ENCODE measurements at places on chromosomes 12 and 14. TPM values are rescaled to one million over a fixed set of nuclear protein-coding genes. Genes with fewer than 3 reads are reported as not detected.
A peak's percentile ranks its signal among the peaks of the same experiment; 100 is the strongest.

DNA sequence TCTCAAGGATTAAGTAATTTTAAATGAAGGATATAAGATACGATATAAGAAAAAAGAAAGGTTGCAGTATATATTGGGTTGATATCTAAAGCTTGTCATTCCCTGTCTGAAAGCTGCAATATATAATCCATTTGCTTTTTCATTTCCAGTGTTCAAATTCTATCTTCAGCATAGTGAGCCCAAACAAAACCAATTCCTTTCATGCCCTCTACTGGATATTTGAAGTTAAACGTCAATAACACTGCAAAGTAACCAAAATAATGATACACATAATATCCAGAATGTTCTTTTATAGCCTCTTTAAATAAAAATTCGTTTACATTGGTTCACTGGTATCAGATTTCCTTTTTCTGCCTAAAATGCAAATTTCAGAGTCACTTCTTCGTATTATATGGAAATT is 64.5 kb upstream of the DAAM1 start:
- no peak for DNase-seq

DNA sequence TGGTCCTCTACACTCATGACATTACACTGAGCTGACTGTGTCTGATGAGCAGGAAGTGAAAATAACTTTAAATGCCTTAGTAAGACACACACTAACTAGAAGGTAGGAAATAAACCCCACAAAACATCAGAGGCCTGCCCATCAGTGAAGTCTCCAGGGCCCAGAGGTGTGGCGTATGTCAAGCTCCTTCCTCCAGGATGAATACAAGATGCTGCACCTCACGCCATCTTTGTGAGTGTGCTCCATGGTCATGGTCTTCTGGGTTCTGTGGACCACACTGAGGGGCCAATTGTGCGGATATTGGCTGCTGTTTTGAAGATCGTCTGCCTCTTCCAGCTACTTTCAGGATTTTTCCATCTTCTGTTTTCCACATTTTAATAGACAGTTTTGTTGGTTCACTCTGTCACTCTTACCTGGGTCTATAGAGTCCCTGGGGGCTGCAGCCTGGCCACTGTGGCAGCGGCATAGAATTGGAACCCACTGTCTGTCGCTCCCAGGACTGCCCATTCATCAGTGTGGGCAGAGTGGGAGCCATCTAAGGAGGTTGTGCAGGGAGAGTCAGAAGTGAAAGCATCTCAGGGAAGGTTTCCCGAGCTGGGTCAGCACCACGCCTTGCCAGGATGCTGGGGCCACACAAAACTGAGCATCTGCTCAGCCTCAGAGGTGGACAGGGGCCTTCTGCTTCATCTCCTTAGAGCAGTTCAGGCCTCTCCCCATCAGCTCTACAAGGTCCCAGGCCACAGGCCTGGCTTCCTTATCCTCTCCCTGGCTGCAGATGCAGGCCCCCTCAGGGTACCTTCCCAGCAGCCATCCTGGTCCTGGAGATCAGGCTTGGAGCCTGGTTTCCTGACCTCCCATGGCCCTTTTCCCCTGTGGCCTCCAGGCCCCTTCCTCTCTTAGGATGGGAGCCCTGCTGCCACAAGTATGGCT is 57.5 kb upstream of the C14orf180 start:
- DNase-seq = no peak

Gene BEGAIN
- total RNA-seq = 3.2 TPM

Gene DLGAP5
- total RNA-seq = 4.4 TPM

GRCh38 chr12:12720672-12721161 is 3.5 kb downstream of the CDKN1B start:
- no peak for DNase-seq

DNA sequence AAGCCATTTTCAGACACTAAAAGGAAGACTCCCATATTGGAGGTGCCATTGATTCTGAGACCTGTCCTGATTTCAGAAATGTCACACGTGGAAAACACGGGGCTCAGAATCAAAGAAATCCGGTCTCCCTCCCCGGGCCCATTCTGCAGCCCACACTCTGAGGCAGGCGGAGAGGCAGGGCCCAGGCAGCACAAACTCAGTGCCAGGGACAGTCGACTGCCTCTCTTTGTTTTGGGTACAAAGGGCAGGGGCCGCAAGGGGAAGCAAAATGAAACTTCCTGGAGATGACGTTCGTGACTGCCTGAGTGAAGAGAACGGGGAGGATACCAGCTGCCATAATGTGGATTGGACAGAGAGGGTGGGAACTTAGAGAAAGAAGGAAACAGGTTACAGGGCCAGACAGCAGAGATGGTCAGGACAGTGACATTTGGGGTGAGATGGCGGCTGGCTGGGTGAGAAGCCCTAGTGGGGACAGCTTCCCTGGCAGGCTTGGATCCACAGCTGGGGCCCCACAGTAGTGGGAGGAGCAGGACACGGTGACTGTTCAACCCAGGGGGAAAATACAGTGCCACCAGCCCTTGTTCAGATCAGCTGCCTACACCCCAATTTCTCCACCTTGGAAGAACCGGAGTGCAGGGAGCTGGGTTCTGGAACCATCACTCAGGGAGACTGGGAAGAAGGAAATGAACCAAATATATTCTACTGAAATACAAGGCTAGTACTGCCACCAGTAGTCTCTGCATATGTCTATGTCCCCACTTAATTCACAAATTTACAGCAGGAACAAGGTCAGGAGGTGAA is 8.1 kb downstream of the GAPDH start:
- no peak for DNase-seq

- DNase-seq = no peak
Observed at GRCh38 chr12:57262126-57262822, 11.3 kb upstream of the STAC3 start.

DNA sequence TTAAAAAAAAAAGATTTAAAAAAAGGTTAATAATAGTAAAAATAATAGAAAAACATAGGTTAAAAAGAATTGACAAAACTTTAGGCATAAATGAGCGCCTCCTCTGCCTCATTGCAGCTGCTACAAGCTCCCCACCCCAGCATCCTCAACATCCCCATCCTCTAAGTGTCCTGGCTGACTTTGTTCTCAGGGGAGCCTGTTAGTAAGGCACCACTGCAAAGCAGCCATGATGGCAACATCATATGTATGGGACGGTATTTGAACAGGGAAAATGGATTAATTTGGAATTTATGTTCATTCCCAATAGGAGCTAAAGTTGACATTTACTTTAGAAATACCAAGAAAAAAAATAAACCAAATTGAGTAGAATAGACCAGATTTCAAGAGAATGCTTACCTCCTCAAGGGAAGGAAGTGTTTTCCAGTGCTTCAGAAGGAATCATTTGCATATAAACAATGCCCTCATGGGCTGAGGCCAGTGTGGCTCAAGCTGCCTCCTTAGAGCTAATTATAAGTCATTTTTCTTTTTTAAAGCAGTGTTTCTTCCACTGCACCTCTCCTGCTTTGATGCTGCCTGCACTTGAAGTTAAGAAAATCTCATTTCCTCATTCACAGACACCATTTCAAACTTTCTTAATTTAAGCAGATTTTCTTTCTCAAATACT is 59.6 kb downstream of the DACT1 start:
- DNase-seq = no peak

Gene CLEC14A
- 0.58 TPM for total RNA-seq

Gene BCL2L2
- total RNA-seq = 16.2 TPM

GRCh38 chr12:126353604-126354003 is 1288.4 kb downstream of the AACS start:
- DNase-seq = no peak

DNA sequence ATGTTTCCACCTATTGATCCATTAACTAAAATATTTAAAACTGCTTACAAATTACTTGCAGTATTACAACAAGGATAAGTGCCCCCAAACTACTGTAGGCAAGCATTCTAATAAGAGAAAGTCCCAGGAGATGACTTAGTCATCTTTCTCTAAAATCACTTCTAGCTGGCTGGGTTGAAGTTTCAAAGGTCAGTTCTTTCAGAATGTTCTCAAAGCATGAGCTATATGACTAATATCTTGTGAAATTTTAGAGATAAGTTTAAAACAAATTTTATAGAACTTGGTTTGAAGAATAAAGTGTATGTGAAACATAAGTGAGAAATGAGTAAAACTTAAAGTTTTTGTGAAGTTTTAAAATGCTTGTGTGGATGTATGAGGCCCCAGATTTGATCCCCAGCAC is 24.3 kb upstream of the OR6J1 start:
- DNase-seq = no peak

Gene CS
- 143 TPM for total RNA-seq

- no peak for DNase-seq
Observed at GRCh38 chr14:61461808-61462275, 140.5 kb downstream of the PRKCH start.

DNA sequence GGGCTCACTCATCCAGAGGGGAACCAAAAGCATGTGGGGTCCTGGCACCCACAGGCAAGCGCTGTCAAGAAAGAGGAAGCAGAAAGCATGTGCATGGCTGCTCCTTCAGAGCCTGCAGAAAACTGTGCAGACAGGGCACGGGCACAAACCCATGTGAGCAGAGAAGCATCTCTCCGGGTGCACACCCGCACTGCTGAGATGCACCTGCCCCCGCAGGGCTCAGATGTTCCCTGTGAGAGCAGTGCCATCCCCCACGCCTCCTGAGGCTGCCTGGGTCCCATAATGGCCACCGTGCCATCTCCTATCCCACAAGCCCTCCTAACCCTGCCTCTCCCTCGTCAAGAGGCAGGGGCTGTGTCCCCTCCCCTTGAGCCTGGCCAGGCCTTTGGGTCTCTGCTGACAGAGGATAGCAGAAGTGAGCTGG is 32.3 kb upstream of the INF2 start:
- no peak for DNase-seq

Gene MSI1
- total RNA-seq = 3.6 TPM

- DNase-seq = no peak
Observed at GRCh38 chr14:55340482-55340881, 69.3 kb downstream of the FBXO34 start.

- DNase-seq = no peak
Observed at GRCh38 chr14:62062645-62063044, 300.4 kb downstream of the SNAPC1 start.

Gene CMA1
- total RNA-seq = not detected

DNA sequence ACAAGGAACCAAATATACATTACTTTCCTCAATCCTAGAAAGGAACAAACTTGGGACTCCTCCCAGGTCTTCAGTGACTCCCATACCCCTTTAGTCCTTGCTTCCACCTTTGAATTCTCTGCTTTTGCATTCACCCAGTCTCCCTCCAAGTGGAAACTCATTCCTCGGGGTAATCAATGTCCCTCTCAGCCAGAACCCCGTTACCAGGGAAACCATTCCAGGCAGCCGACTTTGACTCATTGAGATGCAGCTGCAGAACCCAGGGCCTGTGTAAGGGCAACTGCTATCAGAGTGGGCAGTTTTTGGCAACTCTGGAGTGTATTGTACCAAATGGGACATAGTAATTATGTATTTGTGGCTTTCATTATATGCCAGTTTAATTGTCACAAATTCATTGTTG is 186.2 kb downstream of the NRXN3 start:
- DNase-seq = no peak

Gene PSEN1
- 73.6 TPM for total RNA-seq

Gene ULK1
- 20.4 TPM for total RNA-seq

DNA sequence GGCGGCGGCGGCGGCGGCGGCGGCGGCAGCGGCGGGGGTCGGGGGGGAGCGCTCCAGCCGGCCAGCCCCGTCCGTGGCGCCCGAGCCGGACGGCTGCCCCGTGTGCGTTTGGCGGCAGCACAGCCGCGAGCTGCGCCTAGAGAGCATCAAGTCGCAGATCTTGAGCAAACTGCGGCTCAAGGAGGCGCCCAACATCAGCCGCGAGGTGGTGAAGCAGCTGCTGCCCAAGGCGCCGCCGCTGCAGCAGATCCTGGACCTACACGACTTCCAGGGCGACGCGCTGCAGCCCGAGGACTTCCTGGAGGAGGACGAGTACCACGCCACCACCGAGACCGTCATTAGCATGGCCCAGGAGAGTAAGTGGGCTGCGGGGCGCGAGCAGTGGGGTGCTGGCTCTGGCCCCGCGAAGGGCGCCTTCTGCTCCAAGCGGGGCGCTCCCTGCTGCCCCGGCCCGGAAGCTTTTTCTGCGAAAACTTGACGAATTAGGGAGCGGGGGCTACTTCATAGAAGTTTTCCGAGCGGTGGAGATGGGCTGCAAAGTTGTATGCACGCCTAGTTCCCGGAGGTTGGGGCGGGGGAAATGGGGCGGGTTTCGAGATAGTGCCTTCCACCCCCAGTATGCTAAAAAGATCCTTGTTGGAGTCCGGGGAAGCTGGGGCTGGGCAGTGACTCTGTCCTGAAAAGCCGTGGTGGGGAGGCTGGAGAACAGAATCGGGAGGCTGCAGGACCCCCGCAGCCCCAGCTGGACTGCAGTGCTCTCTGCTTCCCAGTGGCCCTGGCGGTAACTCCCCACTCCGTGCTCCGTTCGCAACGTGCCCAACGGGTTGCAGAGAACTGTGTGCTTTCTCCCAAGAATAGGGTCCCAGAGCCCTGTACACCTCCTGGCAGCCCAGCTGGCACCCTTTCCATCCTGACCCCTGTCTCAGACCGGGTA is 751 bp downstream of the GDF11 start:
- no peak for DNase-seq

GRCh38 chr12:71871116-71871515 is 31.6 kb downstream of the TBC1D15 start:
- no peak for DNase-seq

- no peak for DNase-seq
Observed at GRCh38 chr14:72501439-72501838, 392.5 kb downstream of the DPF3 start.

GRCh38 chr12:113762155-113762881 is 203.8 kb downstream of the RBM19 start:
- no peak for DNase-seq

DNA sequence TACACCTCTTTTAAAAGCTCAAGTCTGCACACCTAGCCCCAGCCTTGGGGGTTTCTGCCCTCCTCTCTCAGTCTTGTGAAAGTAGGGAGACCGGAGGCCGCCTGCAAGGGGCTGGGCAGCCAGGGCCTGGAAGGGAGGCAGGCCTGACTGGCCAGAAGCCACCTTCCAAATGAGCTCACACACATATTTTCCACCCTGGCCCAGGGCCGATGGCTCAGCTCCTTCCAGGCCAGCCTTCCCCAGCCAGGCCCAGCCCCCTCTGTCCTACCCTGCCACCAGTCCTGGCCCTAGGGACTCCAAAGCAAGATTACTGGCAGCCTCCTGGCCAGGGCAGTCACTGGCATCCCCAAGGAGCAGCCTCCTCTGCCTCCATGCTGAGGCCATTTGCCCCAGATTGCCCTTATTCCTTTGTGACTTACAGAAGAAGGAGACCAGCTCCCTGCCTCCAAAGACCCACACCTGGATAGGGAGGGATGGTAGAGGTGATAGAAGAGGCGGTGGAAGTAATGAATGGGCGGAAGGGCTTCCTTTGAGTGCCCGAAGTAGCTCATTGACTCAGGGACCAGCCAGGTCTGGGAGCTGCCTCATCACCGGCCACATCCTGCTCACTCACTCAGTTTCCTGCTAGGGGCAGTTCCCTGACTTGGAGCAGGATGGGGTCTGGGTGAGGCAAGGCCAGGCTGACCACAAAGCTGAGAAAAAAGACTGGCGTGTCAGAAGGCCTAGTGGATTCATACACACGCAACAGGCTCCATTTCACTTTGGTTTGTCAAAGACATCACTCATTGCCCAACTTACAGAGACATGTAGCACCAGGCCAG is 14.8 kb downstream of the MMP14 start:
- DNase-seq = peak; percentile 76

Gene SUDS3
- 45.9 TPM for total RNA-seq

- no peak for DNase-seq
Observed at GRCh38 chr12:68918960-68919359, 14.0 kb downstream of the CPM start.

- no peak for DNase-seq
Observed at GRCh38 chr14:35814371-35815005, 5.4 kb upstream of the RALGAPA1 start.

Gene FITM1
- total RNA-seq = not detected

Gene SH2B3
- 30.5 TPM for total RNA-seq

All from kidney epithelial cell (primary cell).